Cardiac atrium fibroblast (primary cell): ENCODE measurements at places on chromosomes 7 and 10. TPM values are rescaled to one million over a fixed set of nuclear protein-coding genes. Genes with fewer than 3 reads are reported as not detected.

Gene SPDYE1
- not detected in 2 replicates for total RNA-seq

Gene LIPN
- total RNA-seq, result not detected in 2 replicates

Gene ZNF804B
- total RNA-seq, result not detected in 2 replicates

Gene MEST
- total RNA-seq, result 289 and 504 TPM in 2 replicates

Gene CCDC146
- 1.9 and 4.2 TPM in 2 replicates for total RNA-seq

Gene ZNF248
- total RNA-seq, result 3.8 and 4.2 TPM in 2 replicates

Gene KAZALD1
- total RNA-seq, result 21.2 and 57.8 TPM in 2 replicates

Gene OR2A5
- not detected in 2 replicates for total RNA-seq

Gene AKR1D1
- total RNA-seq, result not detected in 2 replicates

Gene ASB10
- not detected in 2 replicates for total RNA-seq

Gene SLC26A3
- total RNA-seq, result not detected in 2 replicates

Gene ATOH7
- total RNA-seq, result not detected in 2 replicates

Gene CYP3A4
- not detected in 2 replicates for total RNA-seq

Gene INA
- total RNA-seq, result 0.36 and 0.97 TPM in 2 replicates

Gene DENND2A
- 2.9 and 13.7 TPM in 2 replicates for total RNA-seq

Gene SMKR1
- total RNA-seq, result not detected in 2 replicates

Gene CYP3A7
- not detected in 2 replicates for total RNA-seq

Gene CHAT
- total RNA-seq, result not detected in 2 replicates

Gene SPAM1
- not detected in 2 replicates for total RNA-seq

Gene GFRA1
- total RNA-seq, result 0.36 and 5.8 TPM in 2 replicates

Gene EIF4H
- total RNA-seq, result 257 and 305 TPM in 2 replicates

Gene SYT15B
- under 0.01 and 0.16 TPM in 2 replicates for total RNA-seq

Gene CALHM3
- not detected in 2 replicates for total RNA-seq

Gene TAS2R5
- total RNA-seq, result 0.16 and 2.7 TPM in 2 replicates

Gene LHFPL3
- not detected in 2 replicates for total RNA-seq

Gene CACNA2D1
- 69.7 and 106 TPM in 2 replicates for total RNA-seq

Gene LRRD1
- total RNA-seq, result not detected in 2 replicates

Gene ARPC1B
- total RNA-seq, result 262 and 273 TPM in 2 replicates

Gene PDE1C
- total RNA-seq, result 1.6 and 3.6 TPM in 2 replicates

Gene SPDYE2B
- not detected in 2 replicates for total RNA-seq

Gene TLX1
- not detected in 2 replicates for total RNA-seq

Gene ANKRD26
- total RNA-seq, result 5.2 and 6.3 TPM in 2 replicates

Gene TMEM225B
- 1.1 TPM in 1 of 2 replicates, not detected in the other for total RNA-seq

Gene ZNF212
- total RNA-seq, result 3.1 and 3.8 TPM in 2 replicates

Gene ZDHHC6
- 15.6 and 17.0 TPM in 2 replicates for total RNA-seq

Gene SLC13A4
- not detected in 2 replicates for total RNA-seq

Gene SUGCT
- 1.6 and 2.9 TPM in 2 replicates for total RNA-seq

Gene POU6F2
- total RNA-seq, result not detected in 2 replicates

Gene SFTPA2
- not detected in 2 replicates for total RNA-seq

Gene HMX2
- not detected in 2 replicates for total RNA-seq

Gene TEX36
- not detected in 2 replicates for total RNA-seq

Gene NFE2L3
- total RNA-seq, result 1.1 and 2.4 TPM in 2 replicates

Gene GNAT3
- not detected in 2 replicates for total RNA-seq

Gene CPA4
- 56.7 and 90.1 TPM in 2 replicates for total RNA-seq
